ENCODE measurements at places on chromosomes 5 and 9.

DNA sequence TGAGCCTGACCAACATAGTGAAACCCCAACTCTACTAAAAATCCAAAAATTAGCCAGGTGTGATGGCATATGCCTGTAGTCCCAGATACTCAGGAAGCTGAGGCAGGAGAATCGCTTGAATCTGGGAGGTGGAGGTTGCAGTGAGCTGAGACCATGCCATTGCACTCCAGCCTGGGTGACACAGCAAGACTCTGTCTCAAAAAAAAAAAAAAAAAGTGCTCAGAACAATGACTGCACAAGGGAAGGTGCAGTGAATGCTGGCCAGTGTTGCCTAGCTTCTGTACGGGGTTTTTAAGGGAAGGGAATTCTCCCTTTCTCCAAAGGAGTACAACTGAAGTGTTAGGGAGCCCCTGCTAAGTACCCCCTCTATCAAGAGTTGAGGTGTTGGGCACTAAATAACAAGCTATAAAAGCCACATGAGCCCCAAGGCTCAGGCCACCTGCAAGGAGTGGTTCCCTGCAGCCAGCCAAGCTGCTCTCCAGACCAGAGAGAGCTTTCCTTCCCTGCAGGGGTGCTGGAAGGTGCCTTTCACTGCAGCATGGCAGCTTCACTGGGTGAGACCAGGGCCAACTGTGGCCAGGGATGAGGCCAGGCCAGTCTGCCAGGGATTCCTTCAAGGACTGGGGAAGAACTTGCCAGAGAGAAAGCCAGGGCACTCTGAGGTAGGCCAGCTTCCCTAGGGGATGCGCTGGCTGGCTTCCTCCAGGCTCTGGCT lies 14.8 kb downstream of the GADD45G start:
- no peak for ATAC-seq

DNA sequence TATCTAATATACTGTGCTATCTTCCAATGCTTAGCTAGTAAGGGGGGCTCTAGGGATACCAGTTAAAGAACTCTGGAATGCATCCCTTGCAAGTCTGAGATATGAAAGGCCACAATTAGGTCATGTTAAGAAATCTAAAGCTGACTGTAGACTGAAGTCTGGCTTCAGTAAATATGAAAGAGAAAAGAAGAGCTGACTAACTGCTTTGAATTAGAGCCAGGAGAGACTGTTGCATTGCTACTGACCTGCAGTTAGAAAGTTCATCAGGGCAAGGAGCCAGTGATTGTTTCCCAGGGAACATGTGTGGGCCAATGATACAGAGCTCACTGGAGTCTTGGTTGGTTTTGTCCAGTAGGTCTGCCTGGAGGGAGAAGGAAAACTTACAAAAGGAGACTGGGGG lies 472.1 kb upstream of the TNC start:
- ATAC-seq, result peak; percentile 67

DNA sequence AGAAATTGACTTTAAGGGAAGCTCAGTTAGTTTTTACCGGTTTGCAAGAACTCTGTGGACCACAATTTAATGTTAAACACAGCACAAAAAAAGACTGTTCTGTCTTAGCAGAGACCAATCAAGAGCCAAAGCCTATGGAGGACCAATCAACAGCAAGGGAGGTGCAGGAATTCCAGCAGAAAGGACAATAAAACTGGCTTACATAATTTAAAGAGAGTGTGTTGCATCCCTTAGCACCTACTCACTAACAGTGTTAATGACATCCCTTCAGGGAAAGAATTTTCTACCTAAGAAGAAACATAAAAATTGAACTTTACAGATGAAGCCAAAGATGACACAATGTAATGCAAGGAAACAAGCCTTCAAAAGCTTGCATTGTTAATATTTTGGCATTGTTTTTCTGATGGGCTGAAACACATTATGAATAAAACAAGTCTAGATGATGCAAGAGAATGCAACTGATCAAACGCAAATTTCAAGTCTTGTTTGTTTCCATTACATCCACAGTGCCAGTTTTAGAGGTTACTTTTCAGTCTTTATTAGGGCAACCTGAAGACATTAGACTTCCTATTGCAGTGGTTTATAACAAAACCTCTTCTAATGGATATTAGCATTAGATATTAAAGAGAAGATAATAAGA lies 111.3 kb upstream of the FST start:
- ATAC-seq, result no peak

DNA sequence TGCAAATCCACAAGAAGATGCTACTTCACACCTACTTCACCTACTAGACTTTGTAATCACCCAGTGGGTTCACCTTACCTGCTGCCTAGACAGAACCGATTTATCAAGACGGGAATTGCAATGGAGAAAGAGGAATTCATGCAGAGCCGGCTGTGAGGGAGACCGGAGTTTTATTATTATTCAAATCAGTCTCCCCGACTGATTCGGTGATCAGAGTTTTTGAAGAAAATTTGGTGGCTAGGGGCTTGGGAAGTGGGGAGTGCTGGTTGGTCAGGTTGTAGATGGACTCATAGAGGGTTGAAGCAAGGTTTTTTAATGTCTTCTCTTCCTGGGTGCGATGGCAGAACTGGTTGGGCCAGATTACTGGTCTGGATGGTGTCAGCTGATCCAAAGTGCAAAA lies 23.4 kb downstream of the SFXN1 start:
- ATAC-seq, result no peak

GRCh38 chr9:114603248-114603647 lies 7.8 kb upstream of the TMEM268 start:
- ATAC-seq, result peak; percentile 85

DNA sequence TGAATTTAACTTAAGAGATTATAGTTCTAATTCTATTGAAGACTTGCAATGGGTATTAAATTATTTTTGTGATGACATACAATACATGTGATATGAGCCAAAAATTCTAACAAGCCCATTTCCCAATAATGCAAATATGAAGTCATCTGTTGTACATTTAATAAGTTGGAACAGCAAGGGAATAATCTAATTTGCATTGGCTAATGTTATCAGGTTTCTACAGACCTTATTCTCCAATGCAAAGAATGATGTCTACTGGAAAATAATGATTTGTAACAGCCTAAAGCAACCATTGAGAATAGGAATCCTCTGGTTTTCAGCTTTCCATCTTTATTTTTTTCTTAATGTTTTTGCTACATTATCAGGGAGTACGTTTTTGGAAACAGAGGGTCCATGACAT lies 89.1 kb upstream of the MINAR2 start:
- no peak for ATAC-seq

GRCh38 chr5:3601911-3602782 lies 6.5 kb downstream of the IRX1 start:
- no peak for ATAC-seq

GRCh38 chr5:172452398-172453205 lies 1.7 kb downstream of the SH3PXD2B start:
- peak; percentile 42 for ATAC-seq

DNA sequence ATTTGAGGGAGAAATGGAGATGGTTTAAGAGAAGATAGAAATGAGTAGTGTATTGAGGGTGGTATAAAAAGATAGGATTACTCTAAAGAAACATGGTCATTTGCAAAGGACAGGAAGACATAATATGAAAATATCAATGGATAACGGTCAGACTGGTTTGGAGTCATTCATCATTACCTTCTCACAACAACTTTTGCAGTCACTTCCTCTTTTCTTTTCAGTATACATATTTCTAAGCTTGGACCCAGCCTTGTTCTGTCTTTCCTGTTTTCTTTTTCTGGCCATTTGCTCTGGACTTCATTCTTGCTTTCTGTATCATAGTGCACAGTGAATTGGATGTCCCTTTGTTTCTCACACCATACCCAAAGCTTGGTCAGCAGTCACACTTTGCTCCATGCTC lies 966.5 kb upstream of the TYRP1 start:
- no peak for ATAC-seq
